Fibroblast of skin of left biceps (primary cell): ENCODE measurements at places on chromosomes 6 and 20.
A peak's percentile ranks its signal among the peaks of the same experiment; 100 is the strongest.

GRCh38 chr6:20929283-20929682 lies 395.0 kb downstream of the CDKAL1 start:
- no peak for DNase-seq

DNA sequence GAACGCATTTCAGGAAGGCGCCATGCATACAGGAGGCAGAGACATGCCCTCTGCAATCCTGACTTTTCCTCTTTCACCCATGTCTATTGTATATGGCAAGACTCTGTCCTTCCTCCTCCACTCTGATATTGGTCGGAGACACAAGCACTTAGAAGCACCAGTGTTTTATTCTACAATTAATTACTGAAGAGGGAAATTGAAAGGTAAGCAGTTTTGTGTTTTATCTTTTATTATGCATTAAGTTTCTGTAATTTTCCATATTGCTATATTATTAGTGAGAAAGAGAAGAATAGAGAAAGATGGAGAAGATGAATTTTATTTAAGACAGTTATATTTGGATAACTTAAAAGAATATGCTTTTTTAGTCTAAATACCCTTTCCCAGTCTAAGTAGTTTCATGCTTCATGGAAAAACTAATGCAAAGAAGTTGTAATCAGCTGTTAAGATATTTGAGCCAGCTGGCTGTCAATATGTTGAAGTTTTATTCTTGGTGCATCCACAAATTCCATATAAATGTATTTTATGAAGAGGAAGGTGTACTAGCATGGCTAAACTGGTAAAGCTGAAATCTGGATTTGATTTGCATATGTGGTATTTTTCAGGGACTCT lies 13.6 kb downstream of the ARID1B start:
- no peak for DNase-seq

GRCh38 chr6:170053966-170054661 lies 236.8 kb downstream of the DLL1 start:
- DNase-seq: no peak

DNA sequence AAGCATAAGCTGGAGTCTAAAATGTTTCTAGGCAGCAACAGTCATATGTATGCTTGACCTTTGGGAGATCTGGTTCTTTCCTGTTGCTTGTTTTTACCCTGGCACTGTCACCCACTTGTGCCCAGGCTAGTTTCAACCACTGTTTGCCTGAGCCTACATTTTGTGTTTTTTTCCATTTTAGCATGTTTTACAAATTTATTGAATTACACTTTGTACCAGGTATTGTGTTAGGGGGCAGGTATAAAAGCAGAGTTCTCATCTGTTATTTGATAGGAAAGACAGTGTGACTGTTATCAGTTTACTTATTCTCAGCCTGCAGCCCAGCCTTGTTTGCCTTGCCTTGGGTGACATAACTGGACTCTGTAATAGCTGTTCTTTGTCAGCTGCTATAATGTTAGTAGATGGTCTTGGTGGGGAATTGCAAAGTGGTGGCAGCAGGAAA lies 147.0 kb downstream of the CDKAL1 start:
- no peak for DNase-seq

- DNase-seq: no peak
These were observed 7.1 kb downstream of the CALHM6 start for GRCh38 chr6:116468293-116468692.

- DNase-seq: no peak
These were observed 8.2 kb downstream of the NT5DC1 start for GRCh38 chr6:116108836-116109235.

- DNase-seq: no peak
These were observed 11.1 kb upstream of the HTR1B start for GRCh38 chr6:77474286-77474956.

DNA sequence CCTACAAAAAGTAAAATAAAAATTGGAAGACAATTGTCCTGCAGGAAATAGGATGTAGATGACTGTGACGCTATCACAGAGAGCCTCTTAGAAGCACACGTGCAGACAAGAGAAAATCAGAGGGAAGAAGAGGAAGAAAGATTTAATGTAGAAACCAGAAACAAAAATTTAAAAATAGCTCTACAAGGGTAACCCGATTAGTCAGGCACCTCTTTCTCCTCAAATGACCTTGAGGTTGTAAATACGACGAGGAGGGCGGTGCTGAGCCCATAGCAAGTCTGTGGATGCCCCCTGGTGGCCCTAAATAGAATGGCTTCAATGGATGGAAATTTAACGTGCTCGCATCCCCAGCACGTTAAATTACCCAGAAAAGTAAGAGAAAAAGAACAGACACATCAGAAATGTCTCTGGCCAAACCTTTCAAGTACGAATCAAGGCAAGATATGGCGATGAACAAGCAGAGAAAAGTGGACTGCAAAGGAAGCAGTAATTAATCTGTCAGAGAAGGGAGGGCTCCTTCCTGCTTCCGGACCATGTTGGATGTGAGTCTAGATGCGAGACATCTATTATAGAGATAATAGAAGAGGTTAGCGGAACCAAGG lies 4.2 kb upstream of the PRPH2 start:
- peak; percentile 77 for DNase-seq

DNA sequence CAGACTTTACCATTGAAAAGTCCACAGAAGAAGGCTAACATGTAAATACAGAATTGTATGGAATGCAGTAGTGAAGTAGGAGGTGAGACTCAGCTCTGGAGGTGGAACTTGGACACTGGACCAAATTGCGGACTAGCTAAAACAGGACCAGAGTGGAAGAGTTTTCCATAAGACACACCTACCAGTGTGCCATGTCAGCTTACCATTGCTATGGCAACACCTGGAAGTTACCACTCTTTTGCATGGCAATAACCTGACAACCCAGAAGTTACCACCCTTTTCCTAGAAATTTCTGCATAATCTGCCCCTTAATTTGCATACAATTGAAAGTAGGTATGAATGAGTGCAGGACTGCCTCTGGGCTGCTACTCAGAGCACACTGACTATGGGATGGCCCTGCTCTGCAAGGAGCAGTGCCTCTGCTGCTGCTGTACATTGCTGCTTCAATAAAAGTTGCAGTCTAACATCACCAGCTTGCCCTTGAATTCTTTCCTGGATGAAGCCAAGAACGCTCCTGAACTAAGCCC lies 569.6 kb upstream of the FLRT3 start:
- DNase-seq: no peak

GRCh38 chr6:98358173-98358572 lies 476.2 kb upstream of the POU3F2 start:
- DNase-seq: no peak

- no peak for DNase-seq
These were observed 68.3 kb downstream of the RIN2 start for GRCh38 chr20:19826179-19826914.

- no peak for DNase-seq
These were observed 6.0 kb downstream of the NUP153 start for GRCh38 chr6:17700421-17701416.

DNA sequence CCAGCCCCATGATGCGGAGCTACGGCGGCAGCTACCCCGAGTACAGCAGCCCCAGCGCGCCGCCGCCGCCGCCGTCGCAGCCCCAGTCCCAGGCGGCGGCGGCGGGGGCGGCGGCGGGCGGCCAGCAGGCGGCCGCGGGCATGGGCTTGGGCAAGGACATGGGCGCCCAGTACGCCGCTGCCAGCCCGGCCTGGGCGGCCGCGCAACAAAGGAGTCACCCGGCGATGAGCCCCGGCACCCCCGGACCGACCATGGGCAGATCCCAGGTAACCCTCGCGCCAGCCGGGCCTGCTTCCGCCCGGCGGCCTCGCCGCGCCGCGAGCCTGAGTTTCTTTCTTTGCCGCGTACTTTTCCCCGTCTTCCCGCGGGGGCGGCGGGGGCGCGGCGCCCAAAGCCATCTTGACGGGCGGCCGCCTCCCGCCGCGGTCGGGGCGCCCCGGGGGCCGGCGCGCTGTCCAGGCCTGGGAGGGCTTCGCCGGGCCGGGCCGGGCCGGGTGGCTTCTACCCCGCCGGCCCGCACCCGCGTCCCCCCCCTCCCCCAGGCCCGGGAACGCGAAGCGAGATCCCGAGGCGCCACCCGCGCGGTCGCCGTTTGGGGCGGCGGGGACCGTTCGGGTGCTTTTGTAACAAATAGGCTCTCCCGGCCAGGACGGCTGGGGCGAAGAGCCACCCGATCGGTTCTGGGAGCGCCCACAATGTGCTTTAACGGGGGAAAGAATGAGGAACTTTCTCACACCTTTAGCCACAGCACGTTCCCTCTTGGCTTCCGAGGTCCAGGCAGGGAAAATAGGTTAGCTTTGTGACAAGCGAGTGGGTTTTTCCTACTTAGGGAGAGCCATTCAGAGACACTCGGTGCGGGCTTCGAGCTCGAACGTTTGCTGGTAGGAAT lies 2.3 kb downstream of the ARID1B start:
- no peak for DNase-seq

DNA sequence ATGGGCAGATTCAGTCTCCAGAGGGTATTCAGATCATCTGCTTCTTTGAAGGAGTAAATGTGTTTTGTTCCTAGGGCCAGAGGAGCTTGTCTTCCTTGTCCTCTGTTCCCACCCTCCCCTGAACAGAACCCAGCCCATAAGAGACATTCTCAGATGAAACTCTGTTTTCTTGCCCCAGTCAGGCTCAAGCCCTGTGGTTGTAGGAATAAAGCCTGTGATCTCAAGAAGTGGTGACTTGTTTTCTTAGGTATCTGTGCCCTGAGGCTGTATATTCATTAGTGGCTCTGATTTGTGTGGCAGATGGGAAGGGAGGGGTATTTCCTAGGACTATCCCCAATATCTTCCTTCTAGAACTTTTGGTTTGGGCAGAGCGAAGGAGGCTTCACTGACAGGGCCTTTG lies 27.9 kb downstream of the GSS start:
- DNase-seq: no peak

DNA sequence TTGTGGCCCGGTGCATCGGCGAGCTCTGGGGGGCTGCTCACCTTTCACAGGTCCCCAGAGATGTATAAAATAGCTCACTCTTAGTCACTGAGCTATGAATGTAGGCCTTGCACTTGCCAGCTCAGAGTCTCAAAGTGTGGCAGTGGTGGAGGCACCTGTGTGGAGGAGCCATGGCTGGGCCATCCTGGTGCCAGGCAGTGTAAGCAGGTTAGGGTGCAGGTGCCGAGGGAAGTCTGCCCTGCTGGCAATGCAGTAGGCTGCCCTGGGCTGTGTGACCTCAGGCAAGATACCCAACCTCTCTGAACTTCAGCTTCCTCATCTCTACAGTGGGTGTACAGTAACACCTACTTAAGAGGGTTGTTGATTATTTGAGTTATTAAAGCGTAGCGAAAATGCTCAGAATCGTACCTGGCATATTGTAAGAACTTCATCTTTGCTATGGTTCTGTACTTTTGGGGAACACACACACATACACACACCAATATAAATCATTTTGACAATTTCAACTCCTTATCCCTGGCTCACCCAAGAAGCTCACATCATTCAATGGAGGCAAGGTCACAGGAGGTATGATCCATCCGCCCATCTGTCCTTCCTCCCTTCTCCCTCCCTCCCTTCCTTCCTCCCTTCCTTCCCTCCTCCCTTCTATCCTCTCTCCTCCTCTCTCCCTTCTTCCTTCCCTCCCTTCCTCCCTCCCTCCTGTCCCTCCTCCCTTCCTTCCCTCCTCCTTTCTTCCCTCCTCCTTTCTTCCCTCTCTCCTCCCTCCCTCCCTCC lies 66.8 kb upstream of the STX16 start:
- no peak for DNase-seq

- DNase-seq: no peak
These were observed 169.8 kb downstream of the ERMARD start for GRCh38 chr6:169921217-169921616.

DNA sequence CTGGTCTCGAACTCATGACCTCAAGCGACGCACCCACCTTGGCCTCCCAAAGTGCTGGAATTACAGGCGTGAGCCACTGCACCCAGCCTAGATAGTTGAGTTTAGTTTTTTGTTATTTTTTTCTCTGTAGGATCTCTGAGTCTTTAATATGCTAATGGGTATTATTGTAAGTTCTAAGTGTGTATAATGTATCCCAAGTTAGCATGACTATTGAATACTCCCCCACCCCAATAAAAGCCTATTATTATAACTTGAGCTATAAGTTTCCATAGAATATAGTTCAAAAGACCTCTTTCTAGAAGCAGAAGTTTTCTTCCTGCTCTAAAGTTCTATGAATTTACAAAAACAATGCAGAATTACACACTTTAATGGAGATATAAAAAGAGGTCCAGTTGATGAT lies 210.4 kb upstream of the MARCKS start:
- DNase-seq: no peak

- DNase-seq: no peak
These were observed 872 bp upstream of the RBM39 start for GRCh38 chr20:35742741-35743523.

- DNase-seq: no peak
These were observed 41.7 kb upstream of the ZBP1 start for GRCh38 chr20:57661746-57662455.

GRCh38 chr6:40779409-40779808 lies 192.2 kb upstream of the LRFN2 start:
- peak; percentile 21 for DNase-seq

DNA sequence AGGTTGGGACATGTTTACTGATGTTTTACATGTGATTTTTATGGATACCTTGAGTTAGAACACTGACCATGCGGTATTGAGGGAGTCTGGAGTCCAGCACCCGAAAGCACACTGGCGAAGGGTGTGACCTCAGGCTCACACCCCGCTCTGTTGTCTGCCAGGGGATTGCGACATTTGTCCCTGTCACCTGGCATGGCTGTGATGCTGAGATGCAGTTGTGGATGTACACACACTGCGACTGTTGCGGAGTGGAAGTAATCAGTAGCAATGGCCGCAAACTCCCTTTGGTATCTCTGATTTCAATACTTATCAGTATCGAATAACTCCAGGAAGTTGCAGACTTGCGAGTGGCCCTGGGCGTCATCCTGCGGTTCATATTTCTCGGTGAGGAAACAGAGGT lies 43.2 kb downstream of the CDH4 start:
- DNase-seq: no peak

DNA sequence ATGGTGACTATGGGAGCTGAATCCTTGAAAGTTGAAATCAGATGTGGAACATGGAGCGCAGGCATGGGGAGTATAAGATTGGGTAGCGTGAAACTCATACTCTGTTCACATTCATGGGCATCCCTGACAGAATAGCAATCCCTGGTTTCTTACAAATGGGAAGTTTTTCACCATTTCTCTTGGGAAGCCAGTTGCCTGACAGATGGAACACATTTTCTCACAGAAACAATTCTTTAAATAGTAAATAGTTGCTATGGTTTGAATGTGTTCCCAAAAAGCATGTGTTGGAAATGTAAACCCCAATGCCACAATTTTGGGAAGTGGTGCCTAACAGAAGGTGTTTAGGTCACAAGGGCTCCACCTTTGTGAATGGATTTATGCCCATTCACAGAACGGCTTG lies 262.8 kb upstream of the HS3ST5 start:
- DNase-seq: no peak

GRCh38 chr6:136123468-136123867 lies 126.6 kb downstream of the MTFR2 start:
- DNase-seq: no peak
